ENCODE measurements at places on chromosomes 12 and 14. TPM values are rescaled to one million over a fixed set of nuclear protein-coding genes. Genes with fewer than 3 reads are reported as not detected.

The TAS2R7 gene
- total RNA-seq: not detected

DNA sequence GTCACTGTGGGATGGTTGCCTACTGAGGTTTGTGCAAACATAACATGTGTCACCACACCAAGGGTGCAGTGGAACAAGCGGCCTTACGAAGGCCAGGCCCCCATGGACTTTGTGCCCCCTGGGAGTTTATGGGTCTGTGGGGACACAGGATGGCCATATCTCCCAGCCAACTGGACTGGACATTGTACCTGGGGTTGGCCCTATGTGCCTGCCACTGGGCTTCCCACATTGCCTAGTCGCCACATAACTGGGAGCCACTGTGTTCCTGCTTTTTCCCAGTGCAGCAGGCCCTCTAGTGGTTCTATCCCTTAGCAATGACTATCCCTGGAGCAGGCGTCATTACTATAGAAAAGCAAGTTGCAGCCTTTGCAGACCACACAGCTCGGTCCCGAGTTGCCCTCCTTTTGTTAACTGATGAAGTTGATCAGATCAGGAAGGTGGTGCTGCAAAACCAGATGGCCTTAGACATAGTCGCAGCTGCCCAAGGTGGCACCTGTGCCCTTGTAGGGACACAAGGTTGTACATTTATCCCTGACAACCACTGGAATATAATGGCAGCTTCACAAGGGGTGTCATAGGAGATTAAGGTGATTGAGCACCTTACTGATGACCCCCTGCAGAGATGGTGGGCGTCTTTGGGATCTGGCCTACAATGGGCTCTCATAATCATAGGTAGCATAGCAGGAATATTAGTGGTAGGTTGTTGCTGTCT, 15.2 kb upstream of the RNASE12 start:
- no peaks in the 10 kb centered on the region for H3K36me3 ChIP-seq
- H3K4me1 ChIP-seq: peaks cover 3% of the 10 kb centered on the region
- DNase-seq: no peak
- no peak overlapping the region for H3K27ac ChIP-seq

DNA sequence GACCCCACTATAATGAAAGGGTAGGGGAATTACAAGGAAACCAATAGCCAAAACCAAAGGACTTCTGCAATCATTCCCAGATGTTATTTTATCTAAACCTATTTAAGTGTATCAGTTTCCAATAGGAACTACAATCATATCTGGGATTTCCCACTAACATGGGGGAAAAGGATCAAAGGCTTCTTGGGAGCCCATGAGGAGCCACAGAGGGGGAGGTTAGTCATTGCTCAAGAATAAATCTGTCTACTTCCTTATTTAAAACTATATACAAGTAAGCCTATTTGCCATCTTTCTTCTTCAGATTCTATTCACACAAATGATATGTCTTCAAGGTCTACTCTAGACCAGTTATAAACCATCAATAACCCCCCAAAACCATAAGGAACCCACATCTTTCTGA, 33.1 kb downstream of the FGD6 start:
- no peak for DNase-seq
- no peaks in the 10 kb centered on the region for H3K36me3 ChIP-seq
- H3K4me3 ChIP-seq: no peak overlapping the region

- peaks cover 1% of the 10 kb centered on the region for H3K4me1 ChIP-seq
- H3K27ac ChIP-seq: no peak overlapping the region
- H3K4me3 ChIP-seq: no peak overlapping the region
- H3K27me3 ChIP-seq: no peaks in the 10 kb centered on the region
- no peaks in the 10 kb centered on the region for H3K36me3 ChIP-seq
Observed at GRCh38 chr12:46629331-46630229, 196.2 kb downstream of the SLC38A4 start.

GRCh38 chr12:49669796-49670195, 37.4 kb downstream of the FMNL3 start:
- H3K4me3 ChIP-seq: no peak overlapping the region
- H3K27ac ChIP-seq: peak overlapping the region; percentile 93
- DNase-seq: peak; percentile 24
- H3K27me3 ChIP-seq: no peaks in the 10 kb centered on the region

Measured in activated CD4-positive, alpha-beta T cell treated with anti-CD3 and anti-CD28 coated beads for 36 hours (primary cell).